Fibroblast of skin of scalp (primary cell): ENCODE measurements at places on chromosomes 5 and 9.

- DNase-seq = peak; percentile 39
These were observed 86.5 kb downstream of the KLHL3 start for GRCh38 chr5:137649228-137649935.

DNA sequence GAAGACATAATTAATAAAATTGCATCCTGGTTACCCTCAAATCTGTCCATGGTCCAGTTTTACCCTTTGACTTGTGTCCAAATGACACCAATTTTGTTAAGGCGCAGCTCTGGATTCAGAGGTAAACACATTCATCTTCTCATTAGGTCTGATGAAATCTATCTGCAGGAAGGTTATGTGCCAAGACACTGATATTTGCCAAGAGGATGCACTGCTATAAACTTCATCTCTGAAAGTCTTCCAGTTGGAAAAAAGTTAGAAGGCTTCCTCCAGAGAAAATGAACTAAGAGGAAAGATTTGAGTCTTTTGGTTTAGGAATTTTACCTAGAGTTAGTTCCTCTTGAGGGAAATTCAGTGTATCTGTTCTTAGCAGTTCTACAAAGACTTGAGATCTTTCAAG, 717.8 kb downstream of the DTWD2 start:
- no peak for DNase-seq

DNA sequence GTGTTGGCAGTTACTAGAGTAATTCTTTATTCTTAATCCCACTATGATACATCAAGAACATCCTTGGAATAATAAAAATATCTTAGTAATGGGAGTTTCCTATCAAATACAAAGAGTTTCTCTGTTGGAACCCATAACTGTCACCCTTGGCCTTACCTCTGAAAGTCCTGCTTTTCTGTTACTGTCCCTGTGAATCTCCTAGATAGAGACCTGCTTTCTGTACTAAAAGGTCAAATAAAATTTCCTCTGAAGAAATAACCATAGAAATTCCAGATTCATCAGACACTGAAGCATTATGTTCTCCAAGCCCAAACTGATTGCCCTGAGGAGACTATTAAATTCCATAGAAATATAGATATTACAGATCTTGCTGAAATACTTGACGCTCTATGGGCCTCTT, 63.0 kb downstream of the KCNV2 start:
- no peak for DNase-seq

DNA sequence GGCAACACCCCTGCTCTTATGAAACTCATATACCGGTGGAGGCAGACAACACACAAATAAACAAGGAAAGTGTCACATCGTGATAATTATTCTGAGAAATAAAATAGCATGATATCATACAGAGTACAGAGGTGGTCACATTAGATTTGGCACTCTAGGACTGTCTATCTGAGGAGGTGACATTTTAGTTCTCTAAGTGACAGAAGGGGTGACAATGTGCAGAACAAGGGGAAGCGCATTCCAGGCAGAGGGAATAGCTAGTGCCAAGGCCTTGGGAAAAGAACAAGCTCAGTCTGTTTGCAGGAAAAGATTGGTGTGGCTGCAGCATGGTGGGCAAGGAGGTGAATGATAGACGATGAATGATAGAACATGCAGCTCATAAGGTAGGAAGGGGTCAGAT, 12.7 kb upstream of the IRF1 start:
- no peak for DNase-seq

DNA sequence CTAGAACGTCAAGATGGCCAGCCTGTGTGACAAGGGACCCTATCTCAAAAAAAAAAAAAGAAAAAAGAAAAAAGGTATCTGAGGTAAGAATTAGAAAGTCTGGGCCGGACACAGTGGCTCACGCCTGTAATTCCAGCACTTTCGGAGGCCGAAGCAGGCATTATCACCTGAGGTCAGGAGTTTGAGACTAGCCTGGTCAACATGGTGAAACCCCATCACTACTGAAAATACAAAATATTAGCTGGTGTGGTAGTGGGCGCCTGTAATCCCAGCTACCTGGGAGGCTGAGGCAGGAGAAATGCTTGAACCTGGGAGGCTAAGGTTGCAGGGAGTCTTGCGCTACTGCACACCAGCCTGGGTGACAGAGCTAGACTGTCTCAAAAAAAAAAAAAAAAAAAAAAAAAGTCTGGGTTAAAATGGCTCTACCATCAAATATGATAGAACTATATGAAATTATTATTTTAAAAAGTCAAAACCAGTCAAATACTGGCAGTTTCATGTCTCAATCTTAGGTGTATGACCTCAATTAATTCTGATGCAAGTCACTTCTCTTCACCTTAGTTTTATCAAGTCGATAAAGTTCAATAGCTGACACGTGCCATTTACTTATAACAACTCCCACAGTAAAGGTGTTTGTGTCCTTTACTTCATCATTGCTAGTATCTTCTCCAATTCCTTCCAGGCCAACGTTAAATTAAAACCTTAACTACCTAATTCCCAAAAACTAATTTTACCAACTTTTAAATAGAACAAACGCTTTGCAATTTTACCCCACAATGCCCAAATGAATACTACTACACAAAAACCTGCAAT, 1.1 kb downstream of the RPS23 start:
- DNase-seq = no peak

DNA sequence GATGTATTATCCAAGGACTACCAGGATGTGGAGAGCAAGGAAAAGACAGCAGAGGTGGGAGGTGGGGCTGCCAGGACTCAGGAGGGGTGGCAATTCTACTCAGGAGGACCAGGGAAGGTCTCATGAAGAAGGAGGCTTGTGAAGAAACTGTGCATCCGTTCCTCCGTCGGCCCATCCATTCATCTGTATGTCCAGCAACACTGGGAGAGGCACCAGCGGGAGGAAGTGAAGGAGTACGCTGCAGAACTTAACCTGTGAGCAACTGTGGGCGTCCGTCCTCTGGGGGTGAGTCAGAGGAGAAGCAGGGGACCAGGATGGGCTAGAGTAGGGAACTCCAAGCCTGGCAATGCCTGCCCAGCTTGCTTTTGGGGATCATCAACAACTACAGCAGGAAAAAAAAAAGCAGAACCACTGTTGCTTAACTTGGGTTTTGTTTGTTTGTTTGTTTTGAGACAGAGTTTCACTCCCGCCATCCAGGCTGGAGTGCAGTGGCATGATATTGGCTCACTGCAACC, 47.3 kb upstream of the NEURL1B start:
- no peak for DNase-seq

- peak; percentile 9 for DNase-seq
These were observed 272.0 kb upstream of the ZNF462 start for GRCh38 chr9:106590759-106591505.

- peak; percentile 14 for DNase-seq
These were observed 114.6 kb downstream of the FAM170A start for GRCh38 chr5:119743927-119744326.

- DNase-seq = no peak
These were observed 100.3 kb upstream of the RAPGEF1 start for GRCh38 chr9:131840220-131840619.

- DNase-seq = no peak
These were observed 29.3 kb downstream of the MARVELD2 start for GRCh38 chr5:69444127-69444754.

- no peak for DNase-seq
These were observed 371.6 kb upstream of the CCNH start for GRCh38 chr5:87784311-87784710.

DNA sequence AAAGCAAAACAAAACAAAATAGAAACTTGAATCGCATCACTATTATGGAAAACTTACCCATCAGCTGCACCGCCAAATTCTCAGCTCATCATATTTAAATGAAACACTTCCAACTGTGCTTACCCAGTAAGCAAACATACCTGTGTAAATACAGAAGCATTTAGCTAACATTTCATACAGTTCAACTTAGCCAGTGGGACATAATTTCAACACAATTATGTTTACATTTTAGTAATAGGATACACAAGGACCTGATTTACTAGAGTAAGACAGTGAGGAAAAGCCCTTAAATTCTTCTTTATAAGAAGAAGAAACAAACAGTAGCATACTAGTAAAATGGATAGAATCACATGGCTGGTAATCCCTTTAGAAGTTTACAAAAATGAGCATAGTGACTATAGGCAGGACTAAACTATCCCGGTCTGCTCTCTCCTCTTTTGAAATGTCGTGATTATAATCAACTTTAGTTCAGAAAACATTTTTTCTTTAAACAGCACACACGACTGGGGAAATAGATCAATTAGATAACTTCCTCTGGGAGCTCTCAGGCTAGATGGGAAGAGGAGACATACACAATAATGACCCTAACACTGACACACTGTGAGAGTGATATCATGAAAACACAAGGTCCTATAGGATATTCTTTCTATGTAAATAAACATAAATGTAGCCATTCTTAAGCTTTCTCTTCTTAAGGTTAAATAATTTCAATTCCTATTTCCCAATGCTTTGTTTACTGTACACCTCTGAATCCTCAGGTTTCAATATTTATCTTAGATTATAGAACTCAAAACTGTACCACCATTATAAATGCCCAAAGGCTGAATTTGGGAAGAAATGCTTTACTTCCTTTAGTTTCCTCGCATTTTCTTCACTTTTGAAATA, 15.9 kb upstream of the CDC20B start:
- DNase-seq = no peak

DNA sequence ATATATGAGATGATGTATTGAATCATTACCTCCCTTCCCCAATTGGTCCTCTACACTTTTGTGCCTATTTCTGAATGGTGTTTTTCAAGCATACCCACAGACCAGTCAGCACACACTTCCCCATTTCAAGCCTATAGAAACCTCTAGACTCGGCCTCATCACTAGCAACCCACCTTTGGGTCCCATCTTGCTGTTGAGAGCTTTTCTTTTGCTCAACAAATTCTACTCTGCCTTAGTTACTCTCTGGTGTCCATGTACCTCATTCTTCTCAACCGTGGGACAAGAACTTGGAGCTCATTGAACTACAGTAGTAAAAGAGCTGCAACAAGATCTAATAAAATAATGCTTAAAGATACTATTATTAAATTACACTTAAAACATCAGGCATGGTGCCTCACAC, 49.0 kb upstream of the KDM4C start:
- no peak for DNase-seq

DNA sequence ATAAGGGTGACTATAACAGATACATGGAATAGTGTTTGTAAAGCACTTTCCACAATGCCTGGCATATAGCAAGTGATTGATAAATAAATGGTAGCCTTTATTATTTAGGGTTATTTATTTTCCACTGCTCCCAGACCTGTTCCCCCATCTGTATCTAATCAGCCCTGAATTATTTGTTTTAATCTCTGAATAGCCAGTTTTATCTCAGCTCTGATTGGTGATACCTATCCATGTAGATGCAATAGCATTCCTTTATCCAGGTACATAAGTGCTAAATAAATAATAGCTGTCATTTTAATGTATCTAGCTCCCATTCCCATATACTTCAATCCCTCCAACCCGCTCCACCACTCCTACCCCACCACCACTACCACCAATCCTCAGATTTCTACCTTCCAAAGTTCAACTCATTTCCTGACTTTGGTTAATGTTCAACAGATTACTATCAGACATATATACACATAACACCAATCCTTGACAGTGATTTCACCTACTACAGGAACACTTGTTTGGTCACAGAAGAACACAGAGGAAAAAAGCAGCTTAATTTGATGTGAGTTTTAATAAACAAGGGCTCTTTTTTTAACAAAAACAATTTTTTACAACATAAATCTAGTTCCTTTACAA, 14.0 kb downstream of the PRKAA1 start:
- DNase-seq = no peak

GRCh38 chr5:132370971-132371602, 1.6 kb downstream of the SLC22A5 start:
- no peak for DNase-seq

- DNase-seq = no peak
These were observed 78.3 kb upstream of the SSBP2 start for GRCh38 chr5:81829242-81829641.

- peak; percentile 97 for DNase-seq
These were observed 141.4 kb downstream of the NPR3 start for GRCh38 chr5:32852535-32852934.

GRCh38 chr5:67038817-67039603, 157.6 kb downstream of the CD180 start:
- peak; percentile 79 for DNase-seq

- DNase-seq = no peak
These were observed 64.7 kb downstream of the MRPL36 start for GRCh38 chr5:1734908-1735289.

- DNase-seq = peak; percentile 61
These were observed 57.4 kb upstream of the PRSS3 start for GRCh38 chr9:33737811-33738606.

- DNase-seq = no peak
These were observed 17.8 kb downstream of the DMRT1 start for GRCh38 chr9:859251-859650.

DNA sequence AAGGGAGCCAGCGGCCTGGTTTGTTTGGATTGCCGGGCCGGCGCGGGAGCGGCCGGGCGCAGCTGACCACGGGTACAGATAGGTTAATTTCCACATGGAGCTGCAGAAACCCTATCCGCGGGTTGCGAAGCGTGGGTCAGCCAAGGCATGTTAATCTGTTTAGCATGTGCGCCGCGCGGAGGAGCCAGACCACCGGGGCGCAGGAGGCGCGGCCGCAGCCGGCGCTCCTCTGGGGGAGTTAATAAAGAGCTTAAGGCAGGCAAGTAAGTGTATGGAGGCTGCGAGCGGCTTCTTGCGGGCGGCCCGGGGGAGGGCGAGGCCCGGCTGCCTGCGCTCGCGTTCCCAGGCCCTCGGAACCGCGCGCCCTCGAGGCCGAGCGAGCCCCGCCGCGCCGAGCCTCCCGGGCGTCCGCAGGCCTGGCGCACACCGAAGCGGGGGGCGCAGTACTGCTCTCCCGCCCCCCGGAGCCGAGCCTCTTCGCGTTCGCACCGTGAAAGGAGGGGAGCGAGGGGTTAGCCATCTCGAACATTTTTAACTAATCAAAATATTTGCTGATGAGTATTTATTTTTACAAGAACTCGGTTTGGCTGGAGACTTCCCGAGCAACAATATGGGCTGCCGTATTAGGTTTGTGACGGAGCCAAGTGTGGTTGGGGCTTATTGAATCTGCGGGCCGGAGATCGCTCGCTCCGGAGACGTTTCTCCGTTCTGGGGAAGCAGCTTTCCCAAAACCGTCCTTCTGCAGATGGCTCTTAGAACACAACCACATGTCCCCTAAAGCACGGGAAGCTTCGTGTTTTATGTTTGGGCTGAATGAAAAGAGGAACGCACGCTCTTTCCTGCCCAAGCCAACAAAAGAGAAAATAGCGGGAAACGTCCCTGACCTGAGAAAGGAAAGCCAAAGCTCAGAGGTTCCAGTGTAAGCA, 28.8 kb downstream of the FOXD1 start:
- peak; percentile 81 for DNase-seq

DNA sequence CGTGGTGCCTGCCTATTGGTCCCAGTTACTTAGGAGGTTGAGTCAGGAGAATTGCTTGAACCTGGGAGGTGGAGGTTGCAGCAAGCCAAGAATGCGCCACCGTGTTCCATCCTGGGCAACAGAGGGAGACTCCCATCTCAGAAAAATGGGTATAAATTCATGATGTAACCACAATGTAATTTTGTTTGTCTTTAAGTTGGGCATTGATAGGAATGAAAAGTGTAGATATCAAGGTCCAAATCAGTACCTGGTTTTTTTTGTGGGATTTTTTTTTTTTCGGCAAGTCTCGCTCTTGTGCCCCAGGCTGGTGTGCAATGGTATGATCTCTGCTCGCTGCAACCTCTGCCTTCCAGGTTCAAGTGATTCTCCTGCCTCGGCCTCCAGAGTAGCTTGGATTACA, 7.4 kb downstream of the NPM1 start:
- DNase-seq = no peak

- peak; percentile 45 for DNase-seq
These were observed 76.9 kb upstream of the IL17B start for GRCh38 chr5:149455889-149456409.

GRCh38 chr9:2816476-2817141, 27.3 kb downstream of the PUM3 start:
- no peak for DNase-seq

- DNase-seq = no peak
These were observed 9.5 kb upstream of the RPS23 start for GRCh38 chr5:82287625-82288024.
